Ureter (tissue), 1 donor: ENCODE measurements at places on chromosomes 13 and 19. TPM values are rescaled to one million over a fixed set of nuclear protein-coding genes. Genes with fewer than 3 reads are reported as not detected.

Gene TSKS
- 0.44 TPM for total RNA-seq

DNA sequence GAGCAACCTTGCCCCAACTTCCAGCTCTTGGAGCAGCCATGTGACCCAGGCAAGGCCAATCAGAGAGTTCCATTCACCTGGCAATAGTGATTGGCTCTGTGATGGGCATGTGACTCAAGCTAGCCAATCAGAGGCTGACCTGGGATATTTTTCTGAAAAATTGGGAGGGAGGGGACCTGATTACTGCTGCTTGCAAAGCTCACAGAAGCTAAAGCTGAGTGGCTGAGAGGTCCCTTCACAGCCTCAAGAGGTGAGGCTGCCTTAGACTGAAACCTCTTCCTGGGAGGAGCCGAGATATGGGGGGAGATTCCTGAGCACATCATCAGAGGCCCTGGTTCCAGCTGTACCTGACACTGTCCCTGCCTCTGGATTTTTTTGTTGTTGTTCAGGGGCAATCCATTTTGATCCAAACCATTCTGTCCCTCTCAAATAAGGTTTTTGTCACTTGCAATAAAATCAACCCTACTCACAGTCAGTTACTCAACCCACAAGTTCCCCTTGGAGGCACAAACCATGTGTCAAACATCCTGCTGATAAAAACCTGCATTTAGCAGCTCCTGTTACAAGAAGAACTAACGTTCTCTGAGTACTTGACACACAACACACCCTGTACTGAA, 4.8 kb downstream of the CIB3 start:
- no peak for DNase-seq

Gene DGKH
- total RNA-seq: 77.7 TPM

Gene SIGLEC5
- 1.2 TPM for total RNA-seq

Gene CD37
- 11.0 TPM for total RNA-seq

GRCh38 chr19:17314007-17314593, 4.7 kb downstream of the DDA1 start:
- DNase-seq: no peak

- DNase-seq: no peak
Measured at GRCh38 chr19:15426485-15427349, 7.9 kb upstream of the AKAP8L start.

- DNase-seq: no peak
Measured at GRCh38 chr19:41323430-41324125, 13.6 kb downstream of the CCDC97 start.

GRCh38 chr13:71260246-71260645, 606.8 kb downstream of the DACH1 start:
- no peak for DNase-seq

Gene ERICH6B
- total RNA-seq: not detected

DNA sequence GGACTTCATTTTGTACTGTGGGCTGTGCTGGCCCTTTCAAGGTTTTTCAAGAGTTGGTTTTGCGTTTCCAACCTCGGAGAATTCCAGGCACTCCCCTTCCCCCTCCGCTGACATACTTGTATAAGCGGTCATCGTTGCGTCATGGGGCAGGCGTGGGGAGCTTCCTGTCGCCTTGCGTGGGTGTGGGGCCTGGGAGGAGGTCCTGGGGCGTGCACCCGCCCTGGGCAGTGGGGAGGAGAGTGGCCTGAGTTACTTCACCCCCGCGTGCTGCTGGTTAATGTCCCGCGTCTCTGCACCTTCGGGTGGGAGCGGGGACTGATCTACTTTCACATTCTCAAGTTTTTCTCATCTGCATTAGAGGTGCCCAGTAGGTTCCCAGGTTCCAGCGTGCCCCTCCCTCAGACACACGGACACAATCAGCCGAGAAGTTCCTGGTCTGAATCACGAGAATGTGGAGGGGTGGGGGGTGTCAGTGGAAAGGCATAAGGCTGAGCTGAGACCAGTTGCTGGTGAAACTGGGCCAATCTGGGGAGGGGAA, 4.1 kb downstream of the IER2 start:
- peak; percentile 95 for DNase-seq

Gene MAP4K1
- total RNA-seq: 9.0 TPM

DNA sequence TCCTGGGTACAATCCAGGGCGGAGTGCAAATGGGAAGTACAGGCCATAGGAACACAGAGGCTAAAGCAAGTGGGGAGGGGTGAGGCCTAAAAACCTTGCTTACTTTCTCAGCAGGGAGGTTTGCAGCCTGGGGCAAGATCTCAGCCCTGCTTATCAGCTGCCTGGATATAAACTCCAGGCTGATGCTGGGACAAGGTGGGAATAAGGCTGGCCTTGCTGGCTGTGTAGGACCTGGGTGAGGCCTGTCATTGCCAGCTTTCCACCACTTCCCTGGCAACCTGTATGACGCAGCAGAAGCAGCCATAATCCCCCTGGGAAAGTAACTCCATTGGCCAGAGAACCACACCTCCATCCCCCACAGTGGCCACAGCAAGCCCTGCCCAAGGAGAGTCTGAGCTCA, 279.1 kb upstream of the ATXN8OS start:
- DNase-seq: no peak

DNA sequence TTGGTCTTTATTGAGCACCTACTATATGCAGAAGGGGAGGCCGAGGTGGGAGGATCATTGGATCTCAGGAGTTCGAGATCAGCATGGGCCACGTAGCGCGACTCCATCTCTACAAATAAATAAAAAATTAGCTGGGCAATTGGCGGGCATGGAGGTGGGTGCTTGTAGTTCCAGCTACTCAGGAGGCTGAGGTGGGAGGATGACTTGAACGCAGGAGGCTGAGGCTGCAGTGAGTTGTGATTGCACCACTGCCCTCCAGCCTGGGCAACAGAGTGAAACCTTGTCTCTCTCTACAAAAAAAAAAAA, 3.8 kb downstream of the CFD start:
- DNase-seq: no peak

Gene EXOC3L2
- total RNA-seq: 7.2 TPM

DNA sequence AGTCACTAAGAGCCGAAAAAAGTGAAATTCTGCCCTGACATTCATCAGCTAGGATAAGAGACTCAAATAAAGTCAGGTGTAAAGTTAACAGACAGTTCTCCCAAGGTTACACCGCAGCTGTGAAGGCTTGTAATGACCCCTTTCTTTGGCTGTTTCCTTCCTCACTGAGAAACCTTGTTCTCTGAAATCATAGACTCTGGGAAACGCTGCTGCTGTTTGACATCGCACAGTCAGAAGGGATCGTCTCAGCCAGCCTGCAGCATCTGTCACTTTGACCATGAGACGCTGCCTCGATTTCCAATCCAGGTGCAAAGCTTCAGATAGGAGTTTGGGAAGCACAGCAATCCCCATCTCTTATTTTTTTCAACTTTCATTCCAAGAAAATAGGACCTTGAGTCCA, 678 bp downstream of the BCAT2 start:
- no peak for DNase-seq

Gene LILRB5
- 5.3 TPM for total RNA-seq

GRCh38 chr19:50590191-50590590, 22.0 kb upstream of the LRRC4B start:
- no peak for DNase-seq

GRCh38 chr19:17711851-17712250, 7.4 kb upstream of the MAP1S start:
- DNase-seq: no peak

Gene PRSS57
- total RNA-seq: not detected

DNA sequence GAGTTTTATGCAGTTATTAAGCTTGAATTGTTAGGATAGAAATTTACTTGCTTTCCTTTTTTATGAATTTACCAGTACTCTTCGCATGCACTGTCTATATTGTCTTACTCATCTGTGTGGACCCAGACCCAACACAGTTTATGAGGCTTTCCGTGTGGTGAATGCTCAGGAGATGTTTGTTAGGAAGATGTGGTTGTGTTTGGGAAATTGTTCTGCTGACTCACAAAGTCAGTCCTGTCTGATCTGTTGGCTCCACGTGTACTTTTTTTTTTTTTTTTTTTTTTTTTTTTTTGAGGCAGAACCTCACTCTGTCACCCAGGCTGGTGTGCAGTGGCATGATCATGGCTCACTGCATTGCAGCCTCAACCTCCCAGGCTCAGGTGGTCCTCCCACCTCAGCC, 532.5 kb downstream of the LMO7 start:
- DNase-seq: no peak

DNA sequence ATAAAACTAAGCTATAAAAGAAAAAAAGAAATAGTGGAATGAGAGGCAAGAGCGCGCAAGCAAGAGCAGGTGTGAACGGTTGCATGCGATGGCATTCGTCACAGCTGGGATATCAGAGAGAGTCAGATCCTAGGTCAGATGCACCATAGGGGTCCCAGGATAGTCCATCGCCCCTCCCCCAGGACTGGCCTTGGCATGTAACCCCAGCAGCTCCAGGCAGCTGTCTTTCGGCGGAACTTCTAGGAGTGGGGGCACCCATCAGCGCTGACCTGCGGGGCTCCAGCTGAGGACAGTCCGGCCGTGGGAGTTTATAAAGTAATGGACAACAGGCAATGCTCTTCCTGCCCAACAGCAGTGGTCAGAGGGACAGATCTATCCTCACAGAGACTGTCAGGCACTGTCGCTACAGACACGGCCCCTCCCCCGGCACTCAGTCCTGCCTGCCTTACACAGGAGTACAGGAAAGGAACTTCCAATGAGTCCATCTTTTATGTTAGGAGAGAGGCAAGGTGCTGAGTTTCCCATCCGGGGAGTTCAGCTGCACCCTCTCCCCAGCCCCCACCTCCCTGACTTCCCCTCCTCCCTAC, 1.4 kb downstream of the SIAH3 start:
- DNase-seq: no peak

Gene LRG1
- 19.4 TPM for total RNA-seq

- DNase-seq: no peak
Measured at GRCh38 chr13:37416291-37417059, 182.1 kb downstream of the POSTN start.

DNA sequence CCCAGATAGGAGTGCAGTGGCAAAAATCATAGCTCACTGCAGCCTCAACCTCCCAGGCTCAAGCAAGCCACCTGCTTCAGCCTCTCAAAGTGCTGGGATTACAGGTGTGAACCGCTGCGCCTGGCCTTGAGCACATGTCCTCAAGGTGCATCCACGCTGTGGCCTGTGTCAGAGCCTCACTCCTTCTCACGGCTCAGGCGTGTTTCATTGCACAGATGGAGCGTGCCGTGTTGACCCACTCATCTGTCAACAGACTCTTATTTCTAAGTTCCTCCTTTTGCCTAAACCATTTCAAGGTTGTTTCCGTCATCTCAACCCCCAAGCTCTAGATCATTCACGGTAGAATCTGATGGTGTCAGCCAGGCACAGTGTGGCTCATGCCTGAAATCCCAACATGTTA, 28.2 kb downstream of the ATP8B3 start:
- DNase-seq: no peak

DNA sequence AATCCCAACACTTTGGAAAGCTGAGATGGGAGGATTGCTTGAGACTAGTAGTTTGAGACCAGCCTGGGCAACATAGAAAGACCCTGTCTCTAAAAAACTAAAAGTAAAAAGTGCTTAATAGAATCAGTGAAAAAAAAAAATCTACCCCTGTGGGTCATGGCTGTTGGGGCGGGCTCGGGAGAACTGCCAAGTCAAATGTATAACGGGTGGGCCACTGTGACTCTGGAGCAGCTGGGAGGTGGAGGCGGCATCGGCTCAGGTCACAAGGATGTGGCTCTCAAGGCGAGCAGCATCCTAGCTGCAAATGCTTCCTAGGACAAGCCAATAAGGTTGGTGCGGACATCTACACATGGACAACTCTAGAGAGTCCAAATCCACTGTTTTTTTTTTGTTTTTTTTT, 30.9 kb downstream of the C19orf47 start:
- no peak for DNase-seq

Gene CLEC4G
- total RNA-seq: 0.57 TPM

GRCh38 chr13:21011378-21011777, 50.0 kb downstream of the LATS2 start:
- DNase-seq: no peak

- no peak for DNase-seq
Measured at GRCh38 chr13:97231118-97231828, 9.1 kb downstream of the MBNL2 start.

Gene ZNF878
- 1.1 TPM for total RNA-seq

Gene PCDH17
- total RNA-seq: 8.1 TPM

DNA sequence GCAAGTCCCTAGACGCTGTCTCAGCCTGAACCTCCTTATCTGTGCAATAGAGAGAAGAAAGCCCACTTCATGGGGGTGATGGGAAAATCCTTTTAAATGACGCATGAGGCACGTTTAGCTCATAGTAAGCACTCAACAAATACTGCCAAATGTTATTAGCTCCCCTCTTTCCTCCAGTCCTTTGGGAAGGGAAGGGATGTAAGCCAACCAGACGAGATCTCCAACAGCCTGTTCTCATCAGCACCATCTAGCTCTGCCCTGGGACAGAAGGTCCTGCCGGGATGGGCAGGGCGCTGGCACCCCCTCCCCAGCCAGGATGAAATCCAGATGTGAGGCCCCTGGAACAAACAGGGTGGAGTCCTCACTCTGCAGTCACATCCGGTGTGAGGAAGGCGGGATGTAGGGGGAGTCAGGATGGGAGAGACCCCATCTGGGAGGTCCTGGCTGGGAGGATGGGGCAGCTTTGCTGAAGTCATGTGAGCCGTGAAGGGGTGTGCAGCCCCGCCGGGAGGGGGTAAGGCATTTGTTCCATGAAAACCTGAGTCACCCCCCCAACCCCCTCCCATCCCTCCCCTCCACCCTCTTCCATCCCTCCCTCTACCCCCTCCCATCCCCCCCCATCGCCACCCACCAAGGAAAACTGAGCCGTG, 4.6 kb downstream of the S1PR2 start:
- DNase-seq: peak; percentile 73

DNA sequence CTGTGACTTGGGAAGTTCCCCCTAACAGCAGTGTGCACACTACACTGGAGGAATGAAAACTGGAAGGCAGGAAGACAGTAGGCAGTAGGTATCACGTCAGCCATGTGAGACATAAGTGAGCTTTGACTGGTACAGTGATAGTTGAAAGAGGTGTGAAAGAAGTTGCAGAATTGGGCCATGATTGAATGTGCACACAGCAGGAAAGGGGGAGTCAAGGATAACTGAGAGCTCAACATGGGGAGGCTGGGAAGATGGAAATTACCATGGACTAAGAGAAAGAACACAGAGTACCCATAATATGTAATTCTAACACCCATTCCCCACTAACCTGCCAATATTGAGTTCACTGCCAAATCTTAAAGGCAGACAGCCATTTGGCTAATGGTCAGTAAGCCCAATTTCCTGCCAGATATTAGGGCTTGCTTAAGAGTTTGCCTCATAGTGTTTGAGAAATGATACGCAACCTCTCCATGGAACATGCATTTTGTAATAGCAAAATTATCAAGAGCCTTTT, 321.7 kb downstream of the DCT start:
- no peak for DNase-seq

Gene CYP2B6
- total RNA-seq: not detected

- no peak for DNase-seq
Measured at GRCh38 chr13:52775511-52775910, 35.9 kb upstream of the CNMD start.

- DNase-seq: no peak
Measured at GRCh38 chr19:34364462-34364829, 550 bp upstream of the GPI start.
